ENCODE measurements at places on chromosomes 11 and 22. TPM values are rescaled to one million over a fixed set of nuclear protein-coding genes. Genes with fewer than 3 reads are reported as not detected.

DLG2 gene
- 0.31 TPM for polyA plus RNA-seq

SAA1 gene
- polyA plus RNA-seq = not detected

FOLR2 gene
- not detected for polyA plus RNA-seq

WT1 gene
- not detected for polyA plus RNA-seq

OR4A15 gene
- not detected for polyA plus RNA-seq

OR8H1 gene
- polyA plus RNA-seq = not detected

VWCE gene
- 1.1 TPM for polyA plus RNA-seq

GRCh38 chr11:27679136-27680015 lies 20.9 kb downstream of the BDNF start:
- peaks cover 25% of the 10 kb centered on the region for H3K36me3 ChIP-seq
- H3K4me1 ChIP-seq = peaks cover 26% of the 10 kb centered on the region
- no peak overlapping the region for H3K27ac ChIP-seq

DNA sequence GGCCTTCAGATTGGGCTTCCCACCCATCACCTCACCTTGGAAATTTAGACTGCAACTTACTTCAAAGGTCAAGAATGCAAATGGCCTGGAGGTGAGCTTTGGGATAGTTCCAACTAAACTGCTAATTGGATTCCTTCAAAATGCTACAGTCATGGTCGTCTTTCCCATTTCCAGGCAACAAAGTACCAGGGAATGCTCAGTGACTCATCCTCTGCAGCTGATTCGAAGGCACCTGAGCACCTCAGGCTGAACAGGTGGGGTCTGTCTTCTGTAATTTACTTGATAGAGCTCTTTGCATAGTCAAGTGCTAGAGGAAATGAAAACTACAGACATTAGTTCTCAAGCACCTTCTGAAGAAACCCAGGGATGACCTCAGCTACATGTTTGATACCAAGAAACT lies 20.5 kb upstream of the FSHB start:
- DNase-seq = no peak
- no peak overlapping the region for H3K4me3 ChIP-seq
- H3K27ac ChIP-seq = no peak overlapping the region
- no peaks in the 10 kb centered on the region for H3K27me3 ChIP-seq

- no peak overlapping the region for H3K4me3 ChIP-seq
- no peak for DNase-seq
- H3K27me3 ChIP-seq = peaks cover 84% of the 10 kb centered on the region
- H3K4me1 ChIP-seq = no peaks in the 10 kb centered on the region
Measured at GRCh38 chr11:124841840-124842239, 23.4 kb upstream of the ROBO3 start.

GRCh38 chr11:107713009-107713408 lies 1.2 kb upstream of the SLN start:
- H3K36me3 ChIP-seq = no peaks in the 10 kb centered on the region
- H3K4me1 ChIP-seq = no peaks in the 10 kb centered on the region
- H3K4me3 ChIP-seq = no peak overlapping the region
- peaks cover 8% of the 10 kb centered on the region for H3K27me3 ChIP-seq
- H3K27ac ChIP-seq = no peak overlapping the region

DNA sequence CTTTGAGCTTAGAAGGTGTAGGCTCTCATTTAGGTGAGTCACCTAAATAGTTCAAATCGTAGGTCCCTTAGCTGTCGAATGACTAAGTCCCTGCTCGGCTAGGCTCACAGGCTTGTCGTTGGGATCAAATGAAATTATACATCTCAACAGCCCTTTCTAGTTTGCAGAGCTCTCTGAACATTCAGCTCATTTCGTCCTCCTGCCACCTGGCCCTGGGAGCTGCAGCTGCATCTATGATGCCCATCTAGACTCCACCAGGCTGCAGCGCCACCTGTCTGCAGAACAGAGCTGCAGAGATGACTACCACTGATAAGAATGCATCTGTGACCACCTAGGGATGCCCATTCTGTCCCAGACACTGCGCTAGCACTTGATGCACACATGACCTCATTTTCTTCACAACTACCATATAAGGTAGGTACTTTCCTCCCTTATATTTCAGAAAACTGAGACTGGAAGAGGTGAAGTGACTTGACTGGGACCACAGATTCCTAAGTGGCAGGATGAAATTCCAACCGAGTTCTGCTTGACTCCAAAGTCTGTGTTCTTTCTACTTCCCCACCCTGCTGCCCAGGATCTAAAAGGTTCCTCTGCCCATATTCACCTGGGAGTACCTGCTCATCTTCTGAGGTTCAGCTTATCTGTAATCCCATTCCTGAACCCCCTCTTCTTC lies 141.1 kb upstream of the NARS2 start:
- peak; percentile 91 for DNase-seq
- H3K4me1 ChIP-seq = peaks cover 4% of the 10 kb centered on the region
- H3K36me3 ChIP-seq = no peaks in the 10 kb centered on the region
- no peak overlapping the region for H3K4me3 ChIP-seq

DNA sequence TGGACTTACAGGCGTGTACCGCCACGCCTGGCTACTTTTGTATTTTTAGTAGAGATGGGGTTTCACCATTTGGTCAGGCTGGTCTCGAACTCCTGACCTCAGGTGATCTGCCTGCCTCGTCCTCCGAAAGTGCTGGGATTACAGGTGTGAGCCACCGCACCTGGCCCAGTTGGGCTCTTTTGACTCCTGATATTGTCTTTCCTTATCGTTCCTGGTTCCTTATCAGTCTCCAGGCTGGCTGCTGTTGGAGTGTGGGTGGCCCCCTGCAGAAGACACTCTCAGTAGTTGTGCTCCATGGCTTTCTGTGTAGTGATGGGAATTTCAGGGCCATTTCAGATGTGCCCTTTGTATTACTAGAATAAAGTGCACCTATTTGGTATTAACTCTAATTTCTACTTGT lies 55.3 kb downstream of the C22orf31 start:
- H3K27ac ChIP-seq = no peak overlapping the region
- H3K36me3 ChIP-seq = no peaks in the 10 kb centered on the region
- H3K27me3 ChIP-seq = no peaks in the 10 kb centered on the region
- no peak for DNase-seq
- peaks cover 2% of the 10 kb centered on the region for H3K4me1 ChIP-seq

GRCh38 chr11:464316-464715 lies 14.2 kb downstream of the PTDSS2 start:
- peaks cover 9% of the 10 kb centered on the region for H3K4me1 ChIP-seq
- H3K4me3 ChIP-seq = no peak overlapping the region
- H3K27ac ChIP-seq = no peak overlapping the region
- no peak for DNase-seq
- peaks cover 28% of the 10 kb centered on the region for H3K36me3 ChIP-seq

DNA sequence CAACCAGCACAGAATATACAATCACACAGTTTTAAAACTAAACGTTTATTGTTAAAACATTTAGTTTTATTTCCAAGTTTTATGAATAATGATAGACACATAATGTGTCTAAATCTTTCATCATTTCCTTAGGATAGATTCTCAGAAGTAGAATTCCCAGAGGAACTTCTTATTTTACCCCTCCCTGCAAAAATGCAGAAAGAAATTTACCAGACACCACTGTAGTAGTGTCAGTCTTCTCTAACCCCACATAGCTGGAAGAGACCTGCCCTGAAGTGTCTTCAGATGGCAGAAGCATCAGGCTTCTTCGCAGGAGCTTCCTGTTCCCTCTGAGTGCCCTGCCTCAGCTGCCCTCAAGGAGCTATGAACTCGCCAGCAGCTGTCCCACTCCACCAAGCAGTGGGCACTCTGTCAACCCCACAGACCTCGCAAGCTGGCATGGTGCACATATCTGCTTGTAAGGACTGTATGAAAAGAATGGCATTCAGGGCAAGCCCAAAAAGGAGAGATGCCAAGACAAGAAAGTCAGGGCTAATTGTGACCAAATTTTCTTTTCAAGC lies 28.5 kb upstream of the PAK1 start:
- peaks cover 17% of the 10 kb centered on the region for H3K27me3 ChIP-seq
- H3K4me3 ChIP-seq = no peak overlapping the region
- H3K4me1 ChIP-seq = no peaks in the 10 kb centered on the region
- no peak for DNase-seq
- H3K27ac ChIP-seq = no peak overlapping the region

GRCh38 chr11:45045683-45046471 lies 95.2 kb upstream of the TP53I11 start:
- peak overlapping the region; percentile 19 for H3K27ac ChIP-seq
- no peak overlapping the region for H3K4me3 ChIP-seq
- H3K36me3 ChIP-seq = no peaks in the 10 kb centered on the region
- peak; percentile 50 for DNase-seq
